ENCODE measurements at places on chromosomes 5 and 9. TPM values are rescaled to one million over a fixed set of nuclear protein-coding genes. Genes with fewer than 3 reads are reported as not detected.

- DNase-seq = no peak
These were observed 209.6 kb upstream of the TNC start for GRCh38 chr9:115327436-115328122.

GRCh38 chr5:111129938-111130337 lies 37.8 kb downstream of the WDR36 start:
- no peak for DNase-seq

DNA sequence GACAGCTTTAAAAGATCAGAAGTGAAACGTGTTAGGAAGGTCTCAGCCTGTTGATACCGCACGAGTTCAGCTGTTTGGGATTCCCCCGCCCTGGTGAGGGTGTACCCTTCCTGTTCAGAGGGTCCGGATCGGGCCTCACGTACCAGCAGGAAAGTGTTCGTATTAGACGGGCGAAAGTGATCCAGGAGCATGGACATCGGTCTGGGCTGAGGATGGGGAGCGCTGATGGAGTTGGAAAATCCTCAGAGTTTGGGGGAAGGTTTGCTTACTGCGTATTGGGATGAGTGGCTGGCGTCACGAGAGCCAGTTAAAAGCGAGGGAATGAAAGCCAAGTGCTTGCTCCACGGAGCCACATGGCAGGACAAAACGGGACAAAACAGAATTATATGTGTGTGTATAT lies 47.4 kb downstream of the IRX2 start:
- no peak for DNase-seq

- DNase-seq = no peak
These were observed 4.5 kb downstream of the MAMDC4 start for GRCh38 chr9:136856541-136857141.

DNA sequence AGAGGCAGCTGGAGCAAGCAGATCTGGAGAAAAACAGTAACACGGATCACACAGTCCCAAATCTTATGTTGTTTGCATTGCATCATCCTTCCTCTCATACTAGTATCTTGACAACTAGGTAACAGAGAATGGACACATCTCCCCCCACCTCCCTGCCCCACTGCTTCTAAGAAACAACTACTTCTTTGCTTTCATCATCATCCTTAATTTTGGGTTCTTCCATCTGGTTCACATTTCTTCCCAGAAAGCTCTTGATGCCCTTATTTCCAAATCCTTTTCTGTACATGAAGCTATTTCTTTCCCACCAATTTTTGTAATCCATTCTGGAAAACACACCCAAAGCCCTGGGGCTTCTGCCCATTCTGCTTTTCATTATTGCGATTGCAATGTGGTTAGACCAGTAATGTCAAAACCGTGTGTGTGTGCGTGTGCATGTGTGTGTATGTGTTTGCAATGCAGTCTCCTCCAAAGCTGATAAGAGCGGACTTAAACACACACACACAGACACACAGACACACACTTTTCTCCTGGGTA lies 254.7 kb upstream of the SLC30A5 start:
- no peak for DNase-seq

The DNLZ gene
- 33.6 TPM for total RNA-seq

The PPWD1 gene
- 13.4 TPM for total RNA-seq

The HSPB3 gene
- total RNA-seq = 285 TPM

The PROB1 gene
- 63.4 TPM for total RNA-seq

The STK32A gene
- total RNA-seq = 0.22 TPM
